ENCODE measurements at places on chromosomes 7 and 10. TPM values are rescaled to one million over a fixed set of nuclear protein-coding genes. Genes with fewer than 3 reads are reported as not detected.

GRCh38 chr7:1850976-1851571 is 181.0 kb downstream of the ELFN1 start:
- DNase-seq: no peak

GRCh38 chr10:124353896-124354295 is 64.8 kb downstream of the OAT start:
- no peak for DNase-seq

The KCNH2 gene
- 8.5 TPM for total RNA-seq

GRCh38 chr7:48031111-48031510 is 2.2 kb upstream of the SUN3 start:
- DNase-seq: no peak

- no peak for DNase-seq
These were observed 163.5 kb upstream of the TCERG1L start for GRCh38 chr10:131475043-131475442.

- DNase-seq: no peak
These were observed 55.8 kb downstream of the FIGNL1 start for GRCh38 chr7:50394315-50394714.

The TMEM225B gene
- total RNA-seq: not detected

GRCh38 chr7:41431671-41432070 is 271.2 kb downstream of the INHBA start:
- DNase-seq: no peak

DNA sequence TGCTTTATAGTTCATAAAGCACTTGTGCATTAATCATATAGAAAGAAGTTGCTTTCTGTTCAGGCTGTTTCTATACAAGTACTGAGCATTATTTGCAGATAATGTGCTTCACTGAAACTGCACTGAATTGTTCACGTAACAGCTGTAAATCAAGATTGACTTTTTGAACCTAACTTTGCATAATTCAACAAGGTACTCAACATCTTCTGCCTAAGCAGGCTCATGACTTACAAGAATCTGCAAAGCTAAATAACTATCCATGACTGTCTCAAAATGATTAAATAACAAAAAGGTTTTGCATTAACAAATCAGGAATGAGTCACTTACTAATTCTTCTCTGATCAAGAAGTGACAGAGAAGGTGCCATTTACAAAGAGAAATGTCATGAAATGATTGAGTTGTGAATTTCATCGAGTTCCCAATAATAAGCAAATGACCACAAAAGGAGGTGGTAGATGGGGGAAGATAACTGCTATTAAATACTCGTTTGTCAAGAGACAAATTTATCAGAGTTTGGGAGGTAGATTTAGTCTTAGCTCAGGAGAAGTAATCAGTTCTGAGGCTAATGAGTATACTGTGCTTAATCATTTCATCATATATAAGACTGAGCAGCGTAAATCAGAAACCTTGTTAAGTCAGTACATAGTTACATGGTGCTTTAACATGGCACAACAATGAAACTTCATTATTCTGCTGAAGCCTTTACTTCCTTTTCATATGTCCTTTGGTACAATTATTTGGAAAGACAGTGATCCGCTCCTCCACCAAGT is 161.3 kb upstream of the LRRN3 start:
- no peak for DNase-seq

All from Peyer's patch (tissue), 4 donors.